ENCODE measurements at places on chromosomes 7 and 10. TPM values are rescaled to one million over a fixed set of nuclear protein-coding genes. Genes with fewer than 3 reads are reported as not detected.

Gene CD36
- 0.46 TPM for total RNA-seq

Gene SLC39A12
- not detected for total RNA-seq

Gene VSTM4
- 0.13 TPM for total RNA-seq

Gene SPDYE8
- not detected for total RNA-seq

DNA sequence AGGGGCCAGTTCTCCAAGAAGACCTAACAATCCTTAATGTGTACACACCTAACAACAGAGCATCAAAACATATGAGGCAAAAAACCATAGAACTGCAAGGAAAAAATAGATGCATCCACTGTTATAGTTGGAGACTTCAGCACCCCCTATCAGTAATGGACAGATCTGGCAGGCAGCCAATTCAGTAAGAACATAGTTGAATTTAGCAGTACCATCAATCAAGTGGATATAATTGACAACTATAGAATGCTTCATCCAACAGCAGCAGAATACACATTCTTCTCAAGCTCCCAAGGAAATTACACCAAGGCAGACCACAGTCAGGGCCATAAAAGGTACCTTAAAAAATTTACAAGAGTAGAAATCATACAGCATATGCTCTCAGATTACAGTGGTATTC is 42.2 kb downstream of the POLL start:
- H3K27me3 ChIP-seq, result no peaks in the 10 kb centered on the region
- no peak overlapping the region for H3K4me3 ChIP-seq
- H3K27ac ChIP-seq, result no peak overlapping the region
- DNase-seq, result no peak
- H3K36me3 ChIP-seq, result no peaks in the 10 kb centered on the region
- no peaks in the 10 kb centered on the region for H3K4me1 ChIP-seq

DNA sequence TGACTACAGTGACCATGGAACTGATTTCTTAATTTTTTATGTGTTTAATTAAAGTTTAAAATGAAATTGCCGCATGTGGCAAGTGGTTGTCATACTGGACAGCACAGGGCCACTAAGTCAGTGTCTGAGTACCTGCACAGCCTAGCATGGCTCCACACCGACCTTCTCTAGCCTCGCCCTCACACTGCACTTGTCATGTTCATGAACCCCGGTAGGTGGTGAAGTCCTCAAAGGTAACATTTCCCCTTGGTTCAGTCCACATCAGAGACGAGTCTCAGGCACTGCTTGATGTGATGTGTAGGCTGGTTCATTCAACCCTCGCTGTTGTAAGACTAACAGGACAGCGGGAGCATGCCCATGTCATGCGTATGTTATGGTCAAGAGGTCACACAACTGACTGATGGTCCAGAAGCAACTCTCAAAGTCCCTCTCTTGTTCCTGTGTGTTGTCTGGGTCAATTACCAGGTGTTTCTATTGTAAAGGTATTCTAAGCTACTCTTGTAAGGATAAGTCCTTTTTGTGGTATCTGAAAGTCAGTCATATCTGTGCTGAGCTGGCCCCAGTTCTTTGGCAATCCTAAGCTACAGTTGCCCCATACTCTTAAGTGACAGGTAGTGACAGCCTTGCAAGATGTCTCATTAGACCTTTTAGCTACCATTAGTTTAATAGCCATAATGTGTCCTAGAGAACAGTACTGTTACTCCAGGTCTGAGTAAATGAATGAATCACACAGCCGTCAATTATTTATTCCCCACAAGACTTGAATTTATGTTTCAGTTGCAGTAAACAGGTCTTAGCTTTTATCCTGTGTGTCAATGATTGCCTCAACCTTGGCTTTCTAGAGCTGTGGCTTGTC is 32.9 kb upstream of the ZC3HAV1L start:
- DNase-seq, result no peak
- no peaks in the 10 kb centered on the region for H3K4me1 ChIP-seq
- no peak overlapping the region for H3K4me3 ChIP-seq
- H3K36me3 ChIP-seq, result peaks cover 15% of the 10 kb centered on the region

DNA sequence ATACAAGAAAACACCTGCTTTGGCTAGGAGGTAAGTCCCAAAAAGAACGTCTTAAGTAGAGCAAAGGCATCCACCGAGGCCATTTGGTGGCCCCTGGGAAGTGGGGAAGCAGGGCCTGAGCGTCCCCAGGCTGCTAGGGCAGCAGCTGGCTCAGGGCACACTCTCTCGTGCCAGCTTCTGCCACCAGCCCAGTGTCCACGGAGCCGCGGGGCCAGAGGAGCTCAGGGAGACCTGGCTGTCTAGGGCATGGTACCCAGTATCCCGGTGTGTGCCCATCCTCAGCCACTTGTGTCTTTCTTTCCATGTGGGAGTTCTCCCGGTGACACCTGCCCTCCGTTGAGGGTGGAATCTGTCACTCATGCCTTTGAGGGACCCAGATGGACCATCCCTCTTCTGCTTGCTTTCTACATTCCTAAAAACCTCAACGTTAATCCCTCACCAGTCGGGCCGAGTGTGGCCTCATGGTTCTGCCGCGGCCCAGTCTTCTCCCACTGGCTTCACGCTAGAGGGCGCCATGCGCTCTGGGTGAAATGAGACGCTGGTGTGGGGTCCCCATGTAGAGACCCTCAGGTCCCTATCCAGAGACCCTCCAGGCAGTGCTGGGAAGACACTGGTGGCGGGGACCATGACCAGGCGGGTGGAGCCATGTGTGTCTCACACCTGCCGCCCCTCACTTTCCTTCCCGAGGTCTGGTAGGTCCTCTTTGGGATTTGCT is 9.5 kb upstream of the AP5Z1 start:
- no peaks in the 10 kb centered on the region for H3K27me3 ChIP-seq
- no peak overlapping the region for H3K27ac ChIP-seq
- peaks cover 13% of the 10 kb centered on the region for H3K36me3 ChIP-seq
- no peaks in the 10 kb centered on the region for H3K4me1 ChIP-seq
- DNase-seq, result no peak
- H3K4me3 ChIP-seq, result no peak overlapping the region

GRCh38 chr7:79971058-79971457 is 163.6 kb upstream of the GNAI1 start:
- no peaks in the 10 kb centered on the region for H3K36me3 ChIP-seq
- H3K4me3 ChIP-seq, result no peak overlapping the region
- no peak overlapping the region for H3K27ac ChIP-seq

- H3K4me3 ChIP-seq, result no peak overlapping the region
- H3K27ac ChIP-seq, result no peak overlapping the region
- H3K27me3 ChIP-seq, result no peaks in the 10 kb centered on the region
- H3K4me1 ChIP-seq, result no peaks in the 10 kb centered on the region
- H3K36me3 ChIP-seq, result no peaks in the 10 kb centered on the region
- DNase-seq, result no peak
Measured at GRCh38 chr7:19899529-19899928, 126.1 kb upstream of the TMEM196 start.

DNA sequence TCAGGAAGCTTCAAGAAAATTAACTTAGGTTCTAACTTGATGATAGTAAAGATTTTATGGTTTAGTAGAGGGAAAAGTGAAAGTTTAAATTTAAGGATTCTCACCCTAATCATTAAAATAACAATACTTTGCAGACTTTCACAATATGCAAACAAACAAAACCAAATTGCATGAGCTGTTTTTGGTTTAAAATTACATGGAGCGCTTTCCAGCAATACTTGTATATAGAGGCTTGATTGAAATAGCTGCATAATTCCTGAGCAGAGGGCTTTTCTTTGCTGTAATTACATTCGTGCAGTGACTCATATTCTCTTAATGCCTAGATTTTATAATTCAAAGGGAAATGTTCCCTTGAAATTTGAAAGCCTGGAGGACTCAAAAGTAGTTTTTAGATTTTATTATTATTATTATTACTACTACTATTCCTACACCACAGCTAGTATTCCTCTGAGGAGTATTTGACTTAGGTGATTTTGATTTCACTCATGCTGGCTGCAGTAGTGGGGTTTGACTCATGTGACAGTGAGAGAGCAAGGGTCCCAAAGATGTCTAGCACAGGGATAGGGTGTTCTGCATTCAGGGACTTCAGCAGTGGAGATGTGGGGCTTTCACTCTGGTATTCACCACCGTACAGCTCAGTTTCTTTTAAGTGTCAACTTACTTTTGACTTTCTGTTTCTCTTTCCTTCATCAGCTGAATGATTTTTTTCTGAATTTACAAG is 138.1 kb downstream of the ADAM22 start:
- no peak overlapping the region for H3K27ac ChIP-seq
- H3K4me1 ChIP-seq, result no peaks in the 10 kb centered on the region
- no peak for DNase-seq
- peaks cover 2% of the 10 kb centered on the region for H3K27me3 ChIP-seq
- H3K36me3 ChIP-seq, result no peaks in the 10 kb centered on the region
- no peak overlapping the region for H3K4me3 ChIP-seq

DNA sequence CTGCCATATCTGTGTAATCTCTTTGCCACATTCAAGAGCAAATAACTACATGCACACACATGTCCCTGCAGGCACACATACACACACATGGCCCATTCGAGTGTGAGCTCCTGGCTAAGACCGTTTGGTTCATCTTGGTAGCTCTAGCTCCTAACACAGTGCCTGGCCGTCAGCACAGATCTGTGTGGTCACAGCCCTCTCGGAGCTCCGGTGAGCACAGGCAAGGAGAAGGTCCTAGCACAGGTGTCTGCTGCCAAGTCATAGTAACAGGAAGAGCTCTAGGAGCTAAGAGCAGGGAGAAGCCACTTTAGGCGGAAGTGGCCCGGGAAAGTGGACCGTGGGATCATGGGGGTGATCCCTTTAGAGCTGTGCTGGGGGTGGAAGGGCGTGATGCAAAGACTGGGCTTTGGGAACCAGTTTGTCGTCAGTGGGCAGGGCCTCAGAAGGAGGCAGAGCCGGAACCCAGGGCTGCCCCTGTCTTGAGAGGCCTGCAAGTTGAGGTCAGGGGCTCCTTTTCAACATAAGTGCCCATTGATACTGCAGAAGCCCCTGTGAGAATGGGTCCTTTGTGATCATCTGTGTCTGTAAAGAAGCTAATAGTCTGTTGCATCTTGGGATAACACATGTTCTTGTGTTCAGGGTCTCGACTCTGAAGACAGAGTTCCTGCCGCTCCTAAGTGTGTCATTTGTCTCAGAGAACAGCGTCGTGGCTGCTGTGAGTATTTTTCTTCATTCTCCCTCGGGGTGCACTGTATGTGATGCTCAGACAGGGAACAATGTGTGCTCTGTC is 16.6 kb upstream of the ARPC1B start:
- no peak overlapping the region for H3K4me3 ChIP-seq
- H3K36me3 ChIP-seq, result peaks cover 12% of the 10 kb centered on the region
- DNase-seq, result no peak
- H3K27ac ChIP-seq, result no peak overlapping the region

DNA sequence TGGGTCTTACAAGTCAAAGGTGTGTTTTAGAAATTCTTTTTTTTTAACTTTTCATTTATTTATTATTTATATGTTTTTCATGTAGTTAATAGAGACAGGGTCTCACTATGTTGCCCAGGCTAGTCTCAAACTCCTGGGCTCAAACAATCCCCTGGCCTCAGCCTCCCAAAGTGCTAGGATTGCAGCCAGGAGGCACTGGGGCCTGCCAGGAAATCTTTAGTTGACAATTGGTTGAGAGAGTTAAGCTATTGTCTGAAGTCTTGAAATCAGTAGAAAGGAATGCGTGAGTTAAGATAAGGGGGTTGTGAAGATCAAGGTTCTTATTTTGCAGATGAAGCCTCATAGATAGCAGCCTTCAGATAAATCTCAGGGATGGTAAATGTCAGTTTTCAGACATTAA is 245.4 kb upstream of the GALNT17 start:
- H3K4me3 ChIP-seq, result no peak overlapping the region
- no peak for DNase-seq
- H3K36me3 ChIP-seq, result no peaks in the 10 kb centered on the region
- no peak overlapping the region for H3K27ac ChIP-seq
- H3K27me3 ChIP-seq, result no peaks in the 10 kb centered on the region

DNA sequence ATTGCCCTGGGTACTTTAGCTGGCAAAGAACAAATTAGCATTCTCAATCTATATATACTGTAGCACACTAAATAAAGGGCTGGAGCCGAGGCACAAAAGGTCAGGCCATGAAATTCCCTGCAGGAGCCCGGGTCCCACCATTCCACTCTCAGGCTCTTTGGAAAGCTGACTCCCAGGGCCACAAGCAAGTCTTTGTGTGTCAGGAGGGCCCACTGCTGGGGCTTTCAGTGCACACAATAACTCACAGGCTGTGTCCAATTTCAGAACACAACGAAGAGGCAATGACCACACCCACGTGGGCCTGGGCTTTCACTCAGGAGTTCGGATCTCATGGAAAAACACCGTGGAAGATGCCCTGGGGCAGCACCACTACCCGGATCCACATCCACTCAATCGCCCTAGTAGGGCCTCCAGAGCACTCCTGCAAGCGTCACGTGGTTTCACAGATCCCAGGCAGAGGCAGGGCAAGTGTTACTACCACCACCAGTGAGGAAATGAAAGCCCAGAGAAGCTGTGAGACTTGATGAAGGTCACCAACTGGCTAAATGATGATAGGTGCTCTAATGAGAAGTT is 60.3 kb downstream of the COBL start:
- H3K27ac ChIP-seq, result no peak overlapping the region
- H3K27me3 ChIP-seq, result no peaks in the 10 kb centered on the region
- no peaks in the 10 kb centered on the region for H3K36me3 ChIP-seq
- DNase-seq, result no peak
- H3K4me3 ChIP-seq, result no peak overlapping the region
- no peaks in the 10 kb centered on the region for H3K4me1 ChIP-seq

DNA sequence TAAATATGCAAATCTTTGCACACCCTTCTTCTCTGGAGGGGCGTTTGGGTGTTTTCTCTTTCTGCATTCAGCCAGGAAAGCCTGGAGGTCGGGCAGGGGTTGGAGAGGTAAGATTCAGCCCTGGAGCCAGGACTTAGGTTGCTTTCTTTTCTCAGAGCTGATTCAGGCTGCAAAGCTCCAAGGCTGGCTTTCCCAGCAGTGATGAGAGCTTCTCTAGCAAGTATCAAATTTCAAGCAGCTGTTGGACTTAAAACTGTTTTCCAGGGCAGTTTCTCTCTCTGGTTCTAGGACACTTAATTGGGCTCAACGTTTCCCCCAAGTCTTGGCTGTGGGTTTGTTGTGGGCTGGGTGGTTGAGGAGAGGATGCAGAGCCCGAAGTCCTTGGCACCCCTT is 608 bp downstream of the AKR1B10 start:
- H3K27me3 ChIP-seq, result no peaks in the 10 kb centered on the region
- DNase-seq, result no peak
- no peak overlapping the region for H3K27ac ChIP-seq
- H3K4me1 ChIP-seq, result no peaks in the 10 kb centered on the region

DNA sequence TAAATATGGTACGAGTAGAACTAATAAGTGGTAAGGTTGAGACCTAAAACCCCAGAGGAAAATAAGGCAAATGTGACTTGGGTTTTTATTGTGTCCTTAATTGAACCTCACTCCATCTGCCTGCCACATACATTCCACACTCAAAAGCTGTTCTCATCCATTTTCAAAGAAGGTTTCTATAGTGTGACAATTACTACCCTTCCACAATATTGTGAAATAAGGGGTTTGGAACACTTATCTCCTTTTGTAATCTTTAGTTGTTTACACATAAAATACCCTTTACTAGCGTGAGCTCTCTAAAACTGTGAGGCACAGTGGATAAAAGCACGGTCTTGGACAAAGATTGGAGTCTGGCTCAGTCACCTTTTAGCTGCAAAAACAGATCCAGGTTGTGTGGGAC is 166.6 kb downstream of the THSD7A start:
- H3K4me3 ChIP-seq, result no peak overlapping the region
- H3K4me1 ChIP-seq, result peaks cover 2% of the 10 kb centered on the region
- peak overlapping the region; percentile 37 for H3K27ac ChIP-seq
- H3K36me3 ChIP-seq, result no peaks in the 10 kb centered on the region
- H3K27me3 ChIP-seq, result no peaks in the 10 kb centered on the region
- no peak for DNase-seq
